ENCODE measurements at places on chromosomes 5 and 9.
A peak's percentile ranks its signal among the peaks of the same experiment; 100 is the strongest.

GRCh38 chr9:22528485-22528884 lies 81.9 kb downstream of the DMRTA1 start:
- no peak for DNase-seq

DNA sequence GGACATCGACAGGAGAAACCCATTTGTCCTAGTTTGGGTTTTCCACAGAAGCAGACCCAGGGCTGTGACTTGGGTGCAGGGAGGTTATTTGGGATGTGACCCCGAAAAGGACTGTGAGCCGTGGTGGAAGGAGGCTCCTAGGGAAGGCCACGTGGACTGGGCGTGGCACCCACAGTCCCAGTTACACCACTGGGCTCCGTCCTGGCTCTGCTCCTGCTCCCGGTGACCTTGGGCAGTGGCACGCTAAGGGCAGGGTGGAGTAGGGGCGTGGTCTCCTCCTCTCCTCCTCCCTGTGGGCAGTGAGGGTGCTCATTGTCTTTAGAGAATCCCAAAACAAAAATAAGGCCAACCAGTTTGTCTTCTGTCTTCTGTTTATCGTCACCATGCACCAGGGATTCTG lies 190.1 kb downstream of the GADD45G start:
- no peak for DNase-seq

- DNase-seq: no peak
Measured at GRCh38 chr5:43303242-43303641, 10.0 kb downstream of the HMGCS1 start.

GRCh38 chr5:143955141-143955540 lies 143.2 kb downstream of the HMHB1 start:
- peak; percentile 53 for DNase-seq

GRCh38 chr5:94422812-94423211 lies 195.6 kb downstream of the KIAA0825 start:
- no peak for DNase-seq
